Placental pericyte (primary cell): ENCODE measurements at places on chromosomes 11 and 22. TPM values are rescaled to one million over a fixed set of nuclear protein-coding genes. Genes with fewer than 3 reads are reported as not detected.

Gene PIH1D2
- 1.0 and 1.5 TPM in 2 replicates for total RNA-seq

Gene SLC22A6
- total RNA-seq, result not detected in 2 replicates

Gene APOL5
- not detected in 2 replicates for total RNA-seq

Gene OR52N4
- 0.14 TPM in 1 of 2 replicates, not detected in the other for total RNA-seq
